ENCODE measurements at places on chromosomes 16 and 17. TPM values are rescaled to one million over a fixed set of nuclear protein-coding genes. Genes with fewer than 3 reads are reported as not detected.

Gene LITAFD
- total RNA-seq = not detected

Gene CD300LF
- total RNA-seq = not detected

Gene TBC1D26
- not detected for total RNA-seq

Gene IGSF6
- total RNA-seq = not detected

Gene SPATA22
- total RNA-seq = 1.2 TPM

Gene SPECC1
- total RNA-seq = 2.5 TPM

Gene CBX1
- 62.1 TPM for total RNA-seq

All from smooth muscle cell of trachea (primary cell).